ENCODE measurements at places on chromosomes 2 and 18.

DNA sequence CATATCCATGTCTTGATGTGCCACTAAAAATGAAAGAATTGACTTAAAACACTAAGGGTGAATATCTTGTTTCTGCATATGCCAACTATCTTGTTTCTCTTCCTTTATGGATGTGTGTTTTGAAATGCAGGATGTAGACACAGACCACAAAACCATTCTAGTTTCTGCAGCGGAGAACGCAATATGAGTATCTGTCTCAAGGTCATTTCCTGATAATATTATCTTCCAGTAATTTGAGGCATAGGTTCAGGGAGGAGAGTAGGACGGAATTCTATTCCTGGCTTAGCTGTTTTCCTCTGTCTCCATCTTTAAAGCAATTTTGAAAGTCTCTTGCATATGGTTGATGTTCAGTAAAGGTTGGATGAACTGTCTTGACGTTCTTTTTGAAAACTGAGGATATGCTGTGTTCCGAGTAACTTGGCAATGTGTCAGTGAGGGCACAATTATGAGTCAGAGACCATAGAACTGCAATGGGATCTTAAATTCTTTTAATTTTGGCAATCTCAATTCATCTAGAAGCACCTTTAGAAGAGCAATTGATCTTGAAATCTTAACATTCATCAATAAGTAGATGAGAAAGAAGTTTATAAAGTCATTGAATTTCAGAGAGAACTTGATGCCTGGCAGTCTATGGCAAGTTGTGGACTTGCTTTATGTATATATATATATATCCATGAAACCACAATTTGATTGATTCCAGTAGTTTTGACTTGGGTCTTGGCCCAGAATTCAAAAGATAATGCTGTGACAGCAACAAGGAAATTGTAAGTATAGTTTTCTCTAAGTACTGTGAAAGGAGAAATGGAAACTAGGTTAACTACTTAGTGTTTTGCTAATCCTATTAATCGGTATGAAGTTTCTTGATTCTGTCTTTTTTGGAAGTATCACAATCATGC, 24.8 kb downstream of the RAB27B start:
- no peak for DNase-seq

DNA sequence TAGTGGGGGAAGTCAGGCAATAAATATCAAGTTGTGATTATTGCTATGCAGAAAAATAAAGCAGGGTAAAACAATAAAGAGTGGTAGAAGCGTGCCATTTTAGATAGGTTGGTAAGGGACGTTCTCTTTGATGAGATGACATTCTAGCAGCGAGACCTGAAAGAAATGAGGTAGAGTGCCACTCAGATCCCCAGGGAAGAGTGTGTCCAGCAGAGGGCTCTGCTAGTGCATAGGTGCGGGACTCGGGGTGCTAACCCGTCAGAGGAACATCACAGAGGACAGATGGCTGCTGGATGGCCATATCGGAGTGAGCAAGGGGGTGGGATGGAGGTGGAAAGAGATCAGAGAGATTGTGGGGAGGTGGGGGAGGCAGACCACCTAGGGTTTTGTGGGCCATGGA, 16.3 kb upstream of the GTF2A1L start:
- no peak for DNase-seq

DNA sequence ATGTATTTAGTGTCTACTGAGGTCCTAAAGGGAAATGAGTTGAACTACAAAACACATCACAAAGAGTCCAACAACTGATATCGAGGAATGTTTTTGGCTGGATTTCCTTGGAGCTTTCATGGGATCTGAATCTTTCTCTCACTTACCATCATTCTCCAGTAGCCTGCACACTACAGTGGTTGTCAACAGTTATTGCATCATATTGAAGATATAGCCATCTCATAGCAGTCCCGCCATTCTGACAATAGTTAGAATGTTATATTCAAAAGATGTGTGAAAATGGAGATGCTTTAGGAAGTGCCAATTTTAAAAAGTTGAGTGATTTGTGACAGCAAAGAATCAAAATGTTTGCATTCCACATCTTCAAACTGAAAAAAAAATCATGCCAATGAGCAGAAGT, 186.8 kb downstream of the DSC3 start:
- no peak for DNase-seq

DNA sequence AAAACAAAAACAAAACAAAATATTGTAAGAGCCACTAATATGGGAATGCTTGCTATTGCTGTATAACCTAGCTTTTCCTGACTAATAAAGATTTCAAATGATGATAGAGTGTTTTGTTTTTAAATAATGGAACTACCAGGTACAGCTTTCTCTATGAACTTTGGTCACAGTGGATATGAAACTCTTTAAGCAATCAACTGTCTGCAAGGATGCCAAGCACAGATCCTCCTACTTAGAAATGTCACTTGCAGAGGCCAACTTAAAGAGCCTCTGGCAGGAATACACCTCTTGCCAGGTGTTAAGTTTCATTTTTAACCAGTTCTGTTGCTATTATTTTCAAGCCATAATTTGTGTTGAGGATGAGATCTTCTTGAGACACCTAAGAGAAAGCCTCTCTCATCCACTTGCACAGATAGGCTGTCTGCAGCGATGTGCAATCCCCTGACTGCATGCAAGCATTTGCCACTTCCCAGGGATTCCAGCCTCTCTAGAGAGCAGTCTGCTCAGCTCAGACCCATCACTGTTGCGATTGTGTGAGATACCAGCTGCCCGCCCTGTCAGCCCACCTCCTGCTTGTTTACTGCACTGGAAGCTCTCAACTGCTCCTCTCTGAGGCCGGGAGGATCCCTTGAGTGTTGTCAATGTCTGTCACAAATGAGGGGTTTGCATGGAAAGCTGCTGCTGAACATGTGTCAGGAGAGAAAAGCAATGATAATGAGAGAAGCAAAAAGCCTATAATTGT, 86.1 kb upstream of the SCG2 start:
- DNase-seq = no peak

GRCh38 chr2:42297322-42297936, 63.6 kb downstream of the COX7A2L start:
- DNase-seq = no peak

DNA sequence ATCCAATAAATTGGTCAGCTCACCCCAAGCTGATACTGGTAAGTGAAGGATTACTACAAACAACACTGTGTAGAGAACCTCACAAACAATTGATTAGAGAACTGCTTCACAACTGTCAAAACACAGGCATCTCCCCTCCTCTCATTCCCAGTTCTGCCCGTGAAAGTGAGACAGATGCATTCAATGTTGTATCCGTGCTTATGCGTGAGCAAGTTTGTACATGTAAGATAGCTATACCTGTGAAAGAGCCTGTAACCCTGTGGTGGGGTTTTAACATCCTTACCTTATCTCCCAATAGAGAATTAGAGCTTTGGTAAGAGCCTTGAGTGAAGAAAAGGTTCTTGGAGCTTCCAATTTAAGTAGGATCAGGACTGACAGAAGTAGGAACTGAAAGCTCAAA, 9.1 kb downstream of the MARCHF4 start:
- no peak for DNase-seq

DNA sequence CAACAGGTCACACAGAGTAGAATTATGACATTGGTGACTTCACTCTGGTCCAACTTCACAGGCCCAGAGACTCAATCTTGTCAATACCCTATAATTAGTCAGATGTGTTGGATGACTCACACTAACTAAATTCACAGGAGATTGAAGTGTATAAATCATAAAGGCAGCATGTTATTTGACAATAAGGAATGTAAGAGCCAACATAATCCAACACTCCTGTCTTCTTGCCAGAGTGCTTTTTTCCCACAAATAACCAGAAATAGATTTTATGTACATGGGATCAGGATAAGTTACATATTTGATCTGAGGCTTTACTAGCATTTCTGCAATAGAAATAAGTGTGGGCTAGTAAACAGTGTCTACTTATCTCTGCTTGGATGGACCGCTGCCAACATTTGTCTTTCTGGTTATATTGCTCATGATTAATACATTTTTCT, 42.2 kb upstream of the ZSWIM2 start:
- no peak for DNase-seq

GRCh38 chr2:100248971-100249370, 73.3 kb downstream of the LONRF2 start:
- DNase-seq = no peak

GRCh38 chr2:211251016-211251415, 694.6 kb downstream of the CPS1 start:
- DNase-seq = no peak
